MV-4-11 (cell line): ENCODE measurements at places on chromosomes 5 and 9.
A peak's percentile ranks its signal among the peaks of the same experiment; 100 is the strongest.

GRCh38 chr9:29548436-29548835 lies 1975.2 kb upstream of the C9orf72 start:
- DNase-seq, result no peak

GRCh38 chr9:135531096-135531495 lies 9.9 kb downstream of the LCN1 start:
- no peak for DNase-seq

DNA sequence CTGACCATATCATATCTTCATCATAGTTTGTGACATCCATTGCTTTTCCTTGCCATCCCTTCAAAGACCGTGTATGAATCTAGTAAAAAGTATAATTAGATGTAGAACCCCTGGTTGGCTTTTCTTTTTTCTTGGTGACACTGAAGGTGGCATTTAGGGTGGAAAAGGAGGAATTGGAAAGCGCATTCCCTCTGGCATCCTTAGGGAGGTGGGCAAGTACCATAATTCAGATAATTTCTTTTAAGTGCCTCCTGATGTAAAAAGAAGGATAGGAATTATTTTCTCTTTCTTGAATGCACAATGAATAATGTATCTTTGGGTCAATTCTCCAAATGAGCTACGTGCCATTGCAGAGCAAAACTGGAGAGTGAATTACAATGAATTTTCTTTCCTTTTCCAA lies 73.2 kb upstream of the SMARCA2 start:
- DNase-seq, result no peak

GRCh38 chr5:14366763-14367162 lies 214.8 kb upstream of the OTULINL start:
- DNase-seq, result no peak

DNA sequence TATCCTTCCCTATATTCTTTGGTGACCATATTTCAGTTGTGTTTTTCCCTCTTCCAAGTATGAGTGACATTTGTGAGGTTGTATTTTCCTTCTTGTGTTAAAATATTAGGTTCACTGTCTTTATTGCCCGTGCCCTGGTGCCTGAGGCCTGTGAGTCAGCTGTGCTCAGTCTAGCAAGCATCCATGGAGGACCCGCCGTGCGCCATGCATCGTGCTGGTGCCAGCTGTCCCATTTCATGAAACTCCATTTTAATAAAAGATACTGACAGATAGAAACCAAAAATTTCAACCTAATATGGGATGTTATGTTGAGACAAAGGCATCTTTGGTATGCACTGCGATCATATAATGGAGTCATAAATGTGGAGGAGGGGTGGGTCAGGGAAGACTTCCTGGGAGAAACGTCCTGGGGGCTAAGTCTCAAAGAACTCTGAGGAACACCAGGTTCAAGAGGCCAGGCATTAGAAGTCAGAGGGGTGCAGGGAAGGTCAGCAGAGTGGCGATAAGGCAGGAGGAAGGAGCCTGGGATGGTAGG lies 34.0 kb upstream of the FGF1 start:
- no peak for DNase-seq

- no peak for DNase-seq
Observed at GRCh38 chr5:74277418-74277817, 363.1 kb downstream of the ENC1 start.

GRCh38 chr9:76405868-76406267 lies 11.6 kb upstream of the RFK start:
- DNase-seq, result no peak

DNA sequence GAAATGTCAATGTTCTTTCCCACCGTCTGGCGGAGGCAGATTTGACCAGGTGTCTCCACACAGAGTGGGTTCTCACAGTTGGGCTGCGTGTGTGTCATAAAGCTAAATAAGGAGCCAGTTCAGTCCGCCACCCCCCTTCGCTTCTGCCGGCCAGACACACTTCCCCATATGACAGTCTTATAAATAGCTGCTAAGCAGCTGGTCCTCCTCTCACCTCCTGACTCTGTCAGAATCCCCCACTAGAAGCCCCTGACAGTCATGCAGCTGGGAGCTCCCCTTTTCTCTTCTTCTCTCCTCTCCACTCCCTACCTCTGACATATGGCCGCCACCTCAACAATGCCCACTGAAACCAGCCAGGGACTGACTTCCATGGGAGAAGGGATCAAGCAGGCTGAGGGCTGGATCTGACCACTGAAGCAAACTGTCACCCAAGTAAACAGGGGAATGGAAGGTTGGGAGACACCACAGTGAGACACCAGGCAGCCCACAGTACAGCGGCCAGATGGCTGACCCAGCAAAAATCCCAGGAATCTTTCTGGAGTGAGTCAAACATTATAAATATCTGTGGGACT lies 141.9 kb upstream of the EFNA5 start:
- peak; percentile 75 for DNase-seq

GRCh38 chr9:5586391-5586802 lies 42.5 kb upstream of the RIC1 start:
- DNase-seq, result no peak

DNA sequence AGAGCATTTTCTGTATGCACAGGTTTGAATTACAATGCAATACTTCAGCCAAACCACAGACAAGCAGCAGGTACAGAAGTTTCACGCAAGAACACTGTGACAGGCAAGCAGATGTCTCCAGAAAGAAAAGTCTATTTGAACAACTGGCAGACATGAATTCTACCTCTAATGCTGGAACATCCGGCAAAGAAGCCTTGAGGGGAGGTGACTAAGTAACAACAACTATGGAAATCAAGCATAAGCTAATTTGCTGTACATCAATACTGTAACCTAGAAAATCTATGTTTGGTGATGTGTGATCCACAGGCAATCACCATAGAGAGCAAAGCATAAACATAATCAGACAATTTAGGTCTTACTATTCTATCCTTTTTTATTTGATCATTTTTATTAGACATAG lies 65.5 kb downstream of the PLK2 start:
- DNase-seq, result no peak

- peak; percentile 51 for DNase-seq
Observed at GRCh38 chr5:98905857-98906688, 22.7 kb downstream of the CHD1 start.

DNA sequence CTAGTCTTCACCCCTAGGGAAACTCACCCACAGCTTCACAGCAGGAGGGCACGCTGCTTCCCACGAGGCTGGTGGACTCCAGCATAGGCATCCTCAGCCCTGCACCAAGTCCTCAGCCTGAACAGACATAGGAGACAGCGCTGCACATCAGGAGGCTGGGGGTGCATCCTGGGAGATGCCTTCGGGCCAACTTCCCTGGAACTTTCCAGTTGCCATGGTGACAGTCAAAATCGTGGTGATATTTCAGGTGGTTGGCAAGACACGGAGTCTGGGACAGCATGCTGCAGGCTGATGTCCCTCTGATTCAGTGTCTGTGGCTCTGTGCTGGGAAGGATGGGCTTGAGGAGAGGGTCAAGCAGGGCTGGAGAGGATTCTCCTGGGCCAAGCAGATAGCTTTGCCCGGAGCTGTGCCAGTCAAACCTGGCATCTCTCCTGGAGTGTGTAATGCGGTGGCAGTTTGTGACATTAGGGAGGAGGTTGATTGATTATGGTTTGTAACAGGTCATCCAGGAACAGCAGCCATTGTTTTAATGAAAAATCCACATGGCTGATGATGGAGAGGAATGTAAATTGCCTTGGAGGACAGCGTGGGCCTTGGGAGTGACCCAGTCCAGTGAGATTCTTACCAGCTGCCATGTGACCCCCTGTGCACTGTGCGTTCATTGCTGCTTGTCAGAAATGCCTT lies 35.6 kb upstream of the SEMA4D start:
- no peak for DNase-seq

DNA sequence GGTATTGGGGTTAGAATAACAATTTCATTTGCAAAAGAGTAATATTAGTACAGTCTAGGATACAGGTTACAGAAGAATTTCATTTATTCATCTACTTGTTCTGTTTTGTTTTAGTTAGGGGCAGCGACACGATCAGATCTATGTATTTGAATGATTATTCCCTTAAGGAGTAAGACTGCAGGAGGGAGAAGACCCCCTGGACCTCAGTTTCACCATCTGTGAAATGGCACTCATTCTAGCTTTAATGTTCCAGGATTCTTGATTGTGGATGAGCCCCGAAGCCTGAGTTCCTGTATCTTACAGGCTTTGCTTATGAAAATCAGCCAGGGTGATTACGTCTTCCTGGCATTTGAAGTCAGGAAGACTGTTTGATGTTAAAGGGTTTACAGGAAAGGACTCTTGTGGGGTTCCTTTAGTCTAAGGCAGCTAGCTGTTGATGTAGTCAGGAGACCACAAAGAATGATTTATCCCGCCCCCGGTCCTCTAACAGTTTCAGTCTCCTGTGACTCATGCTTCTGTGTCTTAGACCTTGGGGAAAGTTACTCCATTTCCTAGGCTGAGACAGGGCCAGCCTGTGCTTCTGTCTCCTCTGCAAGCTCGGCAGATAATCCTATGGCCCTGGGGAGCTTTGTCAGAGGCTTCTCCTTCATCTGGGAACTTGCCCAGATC lies 11.5 kb downstream of the SMIM3 start:
- DNase-seq, result peak; percentile 98

GRCh38 chr5:213803-214395 lies 4.1 kb downstream of the CCDC127 start:
- no peak for DNase-seq

GRCh38 chr9:34190996-34191892 lies 12.4 kb downstream of the UBAP1 start:
- no peak for DNase-seq

DNA sequence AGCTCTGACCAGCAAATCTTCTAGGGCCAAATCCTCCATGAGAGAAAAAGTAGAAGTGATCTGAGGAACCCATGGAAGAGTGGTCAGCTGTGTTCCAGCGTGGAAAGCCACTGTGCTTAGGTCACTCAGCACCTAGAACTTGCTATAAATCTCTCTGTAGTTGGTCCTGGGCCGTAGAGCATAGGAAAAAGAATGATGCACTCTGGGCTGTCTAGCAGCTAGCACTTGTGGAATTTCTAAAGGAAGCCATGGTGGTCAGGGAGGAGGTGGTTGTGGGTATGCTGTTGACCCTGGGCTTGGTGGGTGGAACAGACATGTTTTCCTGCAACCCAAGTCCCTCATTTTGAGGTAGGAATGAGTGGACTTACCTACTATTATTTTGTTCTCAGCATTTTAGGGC lies 48.1 kb downstream of the GGTA1 start:
- DNase-seq, result no peak

- DNase-seq, result no peak
Observed at GRCh38 chr5:153400931-153401330, 89.5 kb upstream of the GRIA1 start.

DNA sequence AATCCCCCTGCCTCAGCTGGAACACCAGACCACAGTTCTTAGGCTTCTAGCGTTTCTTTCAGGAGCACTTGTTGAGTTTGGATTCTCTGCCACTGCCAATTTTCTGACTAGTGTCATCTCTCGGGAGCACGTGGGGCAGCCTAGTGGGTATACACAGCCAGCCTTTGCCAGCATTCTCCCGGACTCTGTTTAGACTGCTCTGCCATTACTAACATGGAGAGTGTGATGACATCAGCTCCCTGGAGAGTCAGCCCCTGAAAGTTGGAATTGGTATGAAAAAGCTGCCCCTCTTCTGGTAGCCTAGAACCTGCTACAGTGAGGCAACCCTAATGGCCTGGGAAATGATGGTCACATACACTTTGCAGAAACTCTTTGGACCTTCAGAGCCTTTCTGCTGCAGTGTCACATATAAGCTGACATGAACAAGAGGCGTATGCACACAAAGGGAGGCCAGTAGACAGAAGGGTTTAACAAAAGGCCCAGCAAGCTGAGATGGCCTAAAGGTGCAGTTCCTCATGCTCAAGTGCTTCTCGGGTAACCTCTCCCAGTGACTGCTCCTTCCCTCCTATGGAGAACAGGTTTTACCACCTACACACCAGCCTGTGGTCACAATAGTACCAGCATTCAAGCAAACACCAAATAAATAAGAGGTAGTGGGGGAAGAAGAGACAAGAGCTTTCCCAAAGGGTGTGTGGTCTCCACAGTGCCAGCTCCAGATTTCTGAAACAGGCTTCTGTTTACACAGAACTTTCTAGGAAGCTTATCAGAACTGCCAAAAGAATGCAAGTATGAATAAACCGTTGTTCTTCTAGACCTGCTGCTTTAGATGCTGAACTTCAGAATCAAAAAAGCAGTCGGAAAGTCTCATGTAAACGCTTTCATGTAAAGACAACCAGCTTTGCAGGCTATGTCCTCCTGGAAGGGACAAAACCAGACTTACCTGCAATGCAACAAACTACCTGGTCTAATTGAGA lies 16.5 kb downstream of the SPACA9 start:
- DNase-seq, result no peak

- DNase-seq, result peak; percentile 91
Observed at GRCh38 chr9:107841076-107841475, 351.5 kb upstream of the KLF4 start.

- no peak for DNase-seq
Observed at GRCh38 chr5:538271-538771, 14.1 kb upstream of the SLC9A3 start.

GRCh38 chr5:138757061-138757776 lies 4.0 kb downstream of the CTNNA1 start:
- DNase-seq, result no peak

GRCh38 chr9:1722404-1722803 lies 292.7 kb upstream of the SMARCA2 start:
- DNase-seq, result no peak

DNA sequence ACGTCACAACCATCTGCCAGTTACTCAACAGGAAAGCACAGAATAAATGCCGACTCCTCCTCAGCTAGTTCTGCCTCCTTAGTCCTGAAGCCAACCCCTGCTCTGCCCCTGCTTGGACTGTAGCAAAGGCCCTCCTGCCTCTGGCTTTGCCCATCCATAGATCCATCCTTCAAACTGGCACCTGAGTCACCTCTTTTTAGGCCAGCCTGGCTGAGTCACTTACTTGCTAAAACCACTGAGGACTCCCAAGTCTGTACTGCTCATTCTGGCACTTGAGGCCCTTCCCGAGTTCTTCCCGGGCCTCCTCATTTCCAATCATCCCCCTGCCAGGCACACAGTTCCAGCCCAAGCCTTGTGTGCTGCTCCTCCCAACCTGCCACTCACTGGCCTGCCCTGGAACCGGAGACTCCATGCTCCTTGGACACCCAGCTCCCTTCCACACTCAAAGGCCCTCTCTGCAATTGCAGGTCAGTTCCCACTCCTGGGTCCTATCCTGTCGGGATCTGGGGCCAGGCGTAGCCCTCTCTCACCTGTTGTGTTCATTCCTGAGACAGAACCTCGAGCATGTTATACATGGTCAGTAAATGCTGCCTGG lies 220.1 kb downstream of the DAB2IP start:
- no peak for DNase-seq

DNA sequence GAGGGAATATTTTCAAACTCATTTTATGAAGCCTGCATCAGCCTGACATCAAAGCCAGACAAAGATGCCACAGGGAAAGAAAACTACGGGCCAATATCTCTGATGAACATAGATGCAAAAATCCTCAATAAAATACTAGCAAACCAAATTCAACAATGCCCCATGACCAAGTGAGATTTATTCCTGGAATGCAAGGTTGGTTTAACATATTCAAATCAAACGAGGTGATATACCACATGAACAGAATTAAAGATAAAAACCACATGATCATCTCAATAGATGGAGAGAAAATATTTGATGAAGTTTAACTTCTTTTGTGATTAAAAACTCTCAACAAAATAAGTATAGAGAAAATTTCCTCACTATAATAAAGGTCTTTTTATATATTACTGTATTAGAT lies 792.0 kb upstream of the ZNF608 start:
- no peak for DNase-seq

- DNase-seq, result no peak
Observed at GRCh38 chr5:116613445-116613844, 38.8 kb upstream of the SEMA6A start.

- no peak for DNase-seq
Observed at GRCh38 chr5:36147681-36148080, 4.0 kb downstream of the LMBRD2 start.

GRCh38 chr9:90631964-90632363 lies 10.7 kb downstream of the DIRAS2 start:
- no peak for DNase-seq
